SJCRH30 (cell line): ENCODE measurements at places on chromosomes 6 and 20.

DNA sequence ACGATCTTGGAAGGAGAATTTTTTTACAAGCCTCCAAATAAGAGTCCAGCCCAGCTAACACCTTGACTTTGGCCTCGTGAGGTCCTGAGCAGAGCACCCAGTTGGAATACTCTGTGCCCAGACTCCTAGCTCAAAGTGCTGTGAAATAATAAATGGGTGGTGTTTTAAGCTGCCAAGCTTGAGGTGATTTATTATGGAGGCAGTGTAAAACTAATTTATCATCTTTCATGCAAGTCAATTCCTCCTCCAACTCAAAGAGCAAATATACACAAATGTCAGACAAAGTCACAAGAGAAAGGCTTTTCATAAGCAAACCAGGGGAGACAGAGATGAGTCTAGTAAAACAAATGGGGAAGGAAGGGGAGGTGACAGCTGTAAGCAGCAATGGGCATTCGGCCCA is 12.7 kb downstream of the ABT1 start:
- no peak for DNase-seq

DNA sequence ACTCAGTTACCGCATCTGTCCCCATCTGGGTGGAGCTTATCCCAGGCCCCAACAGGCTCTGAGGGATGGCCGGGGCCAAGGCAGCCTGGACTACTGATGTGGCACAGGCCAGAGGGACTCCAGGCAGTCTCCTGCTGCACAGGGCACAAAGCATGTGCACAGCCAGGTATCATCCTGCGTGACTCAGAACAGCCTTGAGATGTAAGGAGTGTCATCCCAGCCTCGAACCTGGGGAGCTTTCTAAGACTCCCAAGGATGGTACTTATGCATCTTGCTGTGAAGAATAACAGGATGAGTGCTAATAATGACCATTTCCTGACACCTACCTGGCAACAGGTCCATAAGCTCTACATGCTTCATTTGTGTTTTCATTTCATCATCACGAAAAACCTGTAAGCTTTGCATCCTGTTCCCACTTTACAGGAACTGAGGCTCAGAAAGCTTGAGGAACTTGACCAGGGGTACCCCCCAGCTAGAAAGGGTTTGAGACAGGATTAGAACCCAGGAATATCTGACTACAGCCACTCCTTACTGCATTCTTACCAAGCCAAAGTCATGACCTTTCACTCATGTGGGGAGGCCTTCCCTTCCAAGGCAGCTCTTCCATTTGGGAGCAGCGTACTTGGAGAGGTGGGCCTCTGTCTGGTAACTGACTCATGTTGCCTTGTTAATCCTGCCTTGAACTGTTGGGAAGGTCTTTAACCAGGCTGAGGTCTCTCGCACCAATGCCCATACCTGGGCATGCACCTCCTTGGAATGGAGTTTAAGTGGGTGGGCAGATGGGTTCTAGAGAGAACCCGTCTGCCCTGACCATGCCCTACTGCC is 1.9 kb downstream of the TRIB3 start:
- DNase-seq: no peak

DNA sequence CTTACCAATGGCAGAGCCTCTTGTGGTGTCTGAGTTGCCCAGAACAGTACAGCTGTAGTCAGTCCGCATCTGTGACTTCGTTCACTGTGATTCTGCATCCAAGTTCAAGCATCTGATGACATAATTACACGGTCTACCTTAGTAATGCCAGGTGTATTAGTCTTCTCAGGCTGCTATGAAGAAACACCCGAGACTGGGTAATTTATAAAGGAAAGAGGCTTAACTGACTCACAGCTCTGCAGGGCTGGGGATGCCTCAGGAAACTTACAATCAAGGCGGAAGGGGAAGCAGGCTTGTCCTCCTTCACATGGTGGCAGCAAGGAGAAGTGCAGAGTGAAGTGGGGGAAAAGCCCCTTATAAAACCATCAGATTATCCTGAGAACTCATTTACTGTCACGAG is 163.9 kb upstream of the SULF2 start:
- no peak for DNase-seq

DNA sequence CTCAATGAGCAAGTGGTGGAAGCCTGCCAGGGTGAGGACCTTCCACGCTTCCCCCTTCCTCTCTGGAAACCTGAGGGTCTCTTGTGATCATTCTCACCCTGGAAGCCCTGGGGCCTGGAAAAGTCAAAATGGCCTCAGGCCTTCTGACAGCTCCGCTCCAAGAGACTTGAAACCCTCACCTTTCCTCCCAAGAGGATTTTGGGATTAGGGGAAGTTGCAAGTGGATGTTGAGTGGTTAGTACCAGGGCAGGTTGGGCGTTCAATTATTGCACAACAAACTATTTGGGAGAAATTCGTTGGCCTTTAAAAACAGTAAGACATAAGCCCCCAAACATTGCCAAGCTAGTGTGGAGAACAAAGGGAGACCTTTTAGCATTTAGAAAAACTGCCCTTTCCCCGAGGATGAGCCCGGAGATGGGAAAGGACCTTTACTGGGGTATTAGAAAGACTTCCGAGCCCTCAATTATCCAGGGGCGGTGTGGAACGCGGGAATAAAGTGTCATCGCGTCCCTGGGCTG is 4.7 kb downstream of the NKX2-2 start:
- no peak for DNase-seq

GRCh38 chr20:16098890-16099639 is 474.2 kb downstream of the KIF16B start:
- no peak for DNase-seq

- DNase-seq: peak; percentile 99
Measured at GRCh38 chr20:8019246-8019997, at the start of gene TMX4. TSS of gene TMX4 (minus strand) at chr20:8019761. CDS start at chr20:8019613, 148 bp downstream.

DNA sequence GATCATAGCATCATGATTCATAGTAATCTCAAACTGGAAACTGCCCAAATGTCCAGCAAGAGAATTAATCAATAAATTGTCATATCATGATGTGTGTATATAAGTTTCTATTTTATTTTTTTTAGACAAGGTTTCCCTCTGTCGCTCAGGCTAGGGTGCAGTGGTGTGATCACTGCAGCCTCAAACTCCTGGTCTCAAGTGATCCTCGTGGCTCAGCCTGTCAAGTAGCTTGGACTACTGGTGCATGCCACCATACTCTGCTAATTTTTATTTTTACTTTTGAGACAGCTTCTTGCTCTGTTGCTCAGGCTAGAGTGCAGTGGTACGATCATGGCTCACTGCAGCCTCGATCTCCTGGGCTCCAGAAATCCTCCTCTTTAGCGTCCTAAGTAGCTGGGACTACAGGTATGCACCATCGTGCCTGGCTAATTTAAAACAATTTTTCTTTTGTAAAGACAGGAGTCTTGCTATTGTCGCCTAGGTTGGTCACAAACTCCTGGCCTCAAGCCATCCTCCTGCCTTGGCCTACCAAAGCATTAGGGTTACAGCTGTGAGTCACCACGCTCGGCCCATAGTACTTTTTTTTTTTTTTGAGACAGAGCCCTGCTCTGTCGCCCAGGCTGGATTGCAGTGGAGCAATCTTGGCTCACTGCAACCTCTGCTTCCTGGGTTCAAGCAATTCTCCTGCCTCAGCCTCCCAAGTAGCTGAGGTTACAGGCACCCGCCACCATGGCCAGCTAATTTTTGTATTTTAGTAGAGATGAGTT is 8.7 kb upstream of the ATRN start:
- peak; percentile 39 for DNase-seq

GRCh38 chr20:24160563-24161281 is 172.1 kb upstream of the GGTLC1 start:
- peak; percentile 62 for DNase-seq

DNA sequence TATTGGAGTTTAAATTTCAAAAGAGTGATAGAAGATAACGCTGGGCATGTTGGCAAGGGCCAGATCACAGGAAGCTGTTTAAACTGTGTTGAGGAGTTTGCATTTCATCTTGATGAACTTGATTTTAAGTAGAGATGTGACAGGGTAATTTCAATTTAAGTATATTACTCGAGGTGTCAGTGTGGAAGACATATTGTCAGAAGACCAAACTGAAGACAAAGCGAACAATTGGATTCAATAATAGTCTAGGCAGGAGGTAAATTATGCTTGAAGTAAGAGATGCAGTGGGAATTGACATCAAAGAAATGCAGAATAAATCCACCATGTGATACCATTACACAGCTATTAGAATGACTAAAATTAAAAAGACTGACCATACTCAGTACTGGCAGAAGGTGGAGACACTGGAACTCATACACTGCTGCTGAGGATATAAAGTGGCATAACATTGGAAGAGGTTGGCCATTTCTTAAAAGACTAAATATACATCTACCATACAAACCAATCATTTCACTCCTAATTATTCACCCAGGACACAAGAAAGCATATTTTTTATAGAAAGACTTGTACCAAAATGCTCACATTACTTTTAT is 240.8 kb downstream of the ARHGAP18 start:
- DNase-seq: no peak

DNA sequence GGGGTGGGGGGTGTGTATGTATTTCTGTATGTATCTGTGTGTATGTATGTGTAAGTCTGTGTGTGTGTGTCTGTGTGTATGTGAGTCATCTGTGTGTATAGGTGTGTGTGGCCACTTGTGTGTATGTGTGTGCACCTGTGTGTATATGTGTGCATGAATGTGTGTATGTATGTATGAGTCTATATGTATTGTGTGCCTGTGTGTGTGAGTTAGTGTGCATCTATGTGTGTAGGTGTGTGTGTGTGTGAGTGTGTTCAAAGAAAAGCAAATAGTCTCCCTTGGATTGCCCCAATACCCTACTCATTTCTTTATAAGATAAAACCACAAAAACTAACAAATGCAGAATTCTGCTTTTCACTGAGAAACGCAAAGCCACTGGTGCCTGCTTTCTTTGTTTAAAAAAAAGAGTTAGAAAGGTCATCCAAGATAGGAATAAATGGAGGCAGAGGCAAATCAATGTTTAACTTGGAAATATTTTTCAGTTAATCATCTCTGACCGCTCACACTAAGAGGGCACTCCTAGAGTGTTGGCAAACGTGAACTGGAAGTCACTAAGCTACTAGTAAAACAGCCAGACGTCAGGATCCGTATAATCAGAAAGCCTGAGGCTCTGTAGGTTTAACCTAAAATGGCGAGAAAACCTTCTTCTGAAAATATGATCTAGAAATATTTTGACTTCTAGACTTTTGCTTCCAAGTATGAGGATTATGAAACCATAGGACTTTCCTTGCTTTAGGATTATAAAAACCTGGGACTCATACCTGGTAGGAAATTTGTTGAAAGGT is 37.4 kb upstream of the JAG1 start:
- DNase-seq: no peak

GRCh38 chr20:11324990-11325389 is 592.7 kb upstream of the BTBD3 start:
- no peak for DNase-seq

- DNase-seq: no peak
Measured at GRCh38 chr6:168563656-168564055, 122.7 kb downstream of the SMOC2 start.

- no peak for DNase-seq
Measured at GRCh38 chr20:49872056-49872455, 43.3 kb downstream of the SPATA2 start.
